ENCODE measurements at places on chromosomes 1 and 21.

- DNase-seq, result no peak
Observed at GRCh38 chr1:69776555-69776954, 208.8 kb downstream of the LRRC7 start.

GRCh38 chr1:1665815-1666251, 7.0 kb upstream of the CDK11B start:
- no peak for DNase-seq

DNA sequence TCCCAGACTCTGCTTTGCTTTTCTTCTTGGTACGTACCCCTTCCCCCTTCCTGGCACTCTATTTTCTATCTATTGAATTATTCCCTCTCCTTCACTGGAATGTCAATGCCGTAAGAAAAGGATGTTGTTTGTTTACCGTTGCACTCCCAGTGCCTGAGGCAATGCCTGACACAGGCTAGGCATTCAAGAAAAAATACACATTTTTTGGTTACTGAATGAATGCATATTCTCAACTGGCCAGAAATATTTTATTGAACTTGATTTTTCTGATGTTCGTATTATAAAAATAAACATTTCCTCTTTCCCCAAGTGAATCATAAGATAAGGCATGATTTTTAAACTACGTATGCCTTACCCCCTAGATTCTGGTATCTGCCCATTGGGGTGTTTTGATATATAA, 41.2 kb downstream of the GNG12 start:
- no peak for DNase-seq

DNA sequence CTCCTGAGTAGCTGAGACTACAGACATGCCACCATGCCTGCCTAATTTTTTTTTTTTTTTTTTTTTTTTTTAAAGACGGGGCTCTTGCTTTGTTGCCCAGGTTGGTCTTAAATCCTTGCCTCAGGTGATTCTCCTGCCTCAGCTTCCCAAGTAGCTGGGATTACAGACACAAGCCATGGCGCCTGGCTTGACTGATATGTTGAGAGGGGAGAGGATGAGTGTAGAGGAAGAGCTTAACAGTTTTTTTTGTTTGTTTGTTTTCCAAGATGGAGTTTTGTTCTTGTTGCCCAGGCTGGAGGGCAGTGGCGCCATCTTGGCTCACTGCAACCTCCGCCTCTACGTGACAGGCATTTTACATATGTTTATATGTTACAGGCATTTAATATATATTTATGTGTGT, 2.5 kb downstream of the SRP9 start:
- no peak for DNase-seq

DNA sequence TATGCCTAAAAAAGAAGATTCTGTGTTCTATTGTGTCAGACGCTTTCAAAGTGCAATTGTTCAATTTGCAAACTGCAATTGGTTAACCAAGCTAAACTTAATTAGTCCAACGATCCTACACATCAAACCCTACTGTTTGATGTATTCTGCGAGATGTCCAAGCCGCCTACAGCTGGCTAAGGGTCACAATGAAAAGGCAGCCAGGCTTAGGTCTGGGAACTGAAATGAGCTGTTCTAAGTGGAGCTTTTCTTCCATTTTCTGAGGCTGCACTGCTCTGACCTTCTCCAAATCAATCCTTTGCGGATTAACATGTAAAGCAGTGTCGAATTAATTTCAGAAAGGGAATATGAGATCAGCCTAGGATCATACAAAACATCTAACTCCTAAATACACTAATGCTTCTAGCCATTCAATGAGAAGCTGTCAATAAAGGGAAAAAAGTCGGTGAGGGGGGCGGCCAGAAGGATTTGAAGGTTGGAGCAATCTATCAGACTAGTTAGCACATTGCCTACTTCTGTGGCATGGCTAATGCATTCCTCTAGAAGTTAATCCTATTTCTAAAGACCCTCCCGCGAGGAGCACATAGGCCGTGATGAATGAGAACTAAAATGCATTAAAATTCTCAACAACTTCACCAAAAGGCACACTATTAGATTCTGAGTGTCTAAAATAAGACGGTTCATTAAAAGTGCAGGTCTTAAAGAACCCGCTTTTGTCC, 119.0 kb downstream of the SIM2 start:
- no peak for DNase-seq

GRCh38 chr1:37393173-37394120, 80.9 kb upstream of the ZC3H12A start:
- no peak for DNase-seq

- DNase-seq, result no peak
Observed at GRCh38 chr1:203479646-203480045, 4.0 kb downstream of the PRELP start.
